ENCODE measurements at places on chromosomes 1 and 21.

GRCh38 chr1:211420389-211420788 is 71.6 kb downstream of the RD3 start:
- no peak for DNase-seq

- no peak for DNase-seq
Measured at GRCh38 chr1:20280341-20280740, 10.3 kb upstream of the VWA5B1 start.

DNA sequence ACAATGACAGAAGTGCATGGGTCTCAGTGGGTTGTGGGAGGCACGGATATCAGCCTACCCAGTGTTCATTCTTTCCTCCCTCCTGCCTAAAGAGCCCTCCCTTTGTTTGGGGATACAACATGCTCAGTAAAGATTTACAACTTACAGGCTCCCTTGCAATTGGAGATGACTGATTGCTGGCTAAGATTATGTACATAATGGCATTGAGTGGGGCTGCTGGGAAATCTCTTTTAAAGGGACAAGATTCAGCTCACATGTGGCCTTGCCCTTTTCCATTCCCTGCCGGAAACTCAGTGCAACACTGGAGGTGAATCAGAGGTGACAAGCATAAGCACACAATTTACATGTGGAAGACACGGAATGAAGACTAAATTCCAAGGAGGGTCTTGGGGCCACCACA is 83.7 kb upstream of the CHRM3 start:
- DNase-seq, result no peak

- no peak for DNase-seq
Measured at GRCh38 chr1:186683652-186684410, 3.6 kb upstream of the PTGS2 start.

- no peak for DNase-seq
Measured at GRCh38 chr1:111671852-111672251, 52.3 kb downstream of the RAP1A start.

Measured in HCT116 (cell line).